CD4-positive, alpha-beta T cell treated with Interleukin-4 for 1 hour (primary cell): ENCODE measurements at places on chromosomes 16 and 17.

DNA sequence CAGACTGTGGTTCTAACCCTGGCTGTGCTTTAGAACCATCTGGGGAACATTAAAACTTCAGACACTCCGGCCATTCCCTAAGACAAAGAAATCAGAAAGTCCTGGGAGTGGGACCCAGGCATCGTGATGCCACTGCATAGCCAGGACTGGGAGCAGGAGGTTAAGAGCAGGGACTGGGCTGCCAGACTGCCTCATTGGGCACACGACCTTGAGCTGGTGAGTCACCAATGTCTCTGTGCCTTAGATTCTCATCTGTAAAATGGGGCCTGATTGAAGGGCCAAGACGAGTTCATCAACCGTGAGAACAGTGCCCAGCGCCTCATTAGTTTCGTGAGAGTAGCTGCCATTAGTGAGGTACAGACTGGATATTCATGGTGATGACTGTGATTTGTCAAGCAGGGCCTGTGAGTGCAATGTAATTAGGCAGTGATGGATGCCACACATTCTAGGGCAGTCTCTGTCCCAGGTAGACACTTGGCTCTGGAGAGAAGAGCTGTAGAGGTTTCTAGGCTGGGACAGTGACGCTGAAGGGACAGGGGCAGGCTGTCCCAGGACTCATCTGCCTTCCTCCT is 196.8 kb downstream of the NTN1 start:
- no peak for DNase-seq

DNA sequence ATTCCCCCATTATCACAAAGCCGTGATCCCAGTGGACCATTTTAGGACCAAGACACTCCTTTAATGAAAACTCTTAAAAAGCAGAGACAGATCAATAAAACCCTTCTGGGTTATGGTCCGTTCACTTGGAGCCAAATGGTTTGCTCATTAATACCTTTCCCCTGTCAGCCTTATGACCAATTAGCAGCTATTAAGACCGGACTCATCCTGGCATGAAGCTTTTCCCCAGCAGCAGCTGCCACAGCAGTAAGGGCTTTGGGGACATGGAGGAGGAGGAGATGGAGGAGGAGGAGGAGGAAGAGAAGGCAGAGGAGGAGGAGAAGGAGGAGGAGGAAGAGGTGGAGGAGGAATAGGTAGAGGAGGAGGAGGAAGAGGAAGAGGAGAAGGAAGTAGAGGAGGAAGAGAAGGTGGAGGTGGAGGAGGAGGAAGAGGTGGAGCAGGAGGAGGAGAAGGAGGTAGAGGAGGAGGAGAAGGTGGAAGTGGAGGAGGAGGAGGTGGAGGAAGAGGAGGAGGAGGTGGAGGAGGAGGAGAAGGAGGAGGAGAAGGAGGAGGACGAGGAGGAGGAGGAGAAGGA is 50.1 kb upstream of the IRX3 start:
- DNase-seq, result no peak

DNA sequence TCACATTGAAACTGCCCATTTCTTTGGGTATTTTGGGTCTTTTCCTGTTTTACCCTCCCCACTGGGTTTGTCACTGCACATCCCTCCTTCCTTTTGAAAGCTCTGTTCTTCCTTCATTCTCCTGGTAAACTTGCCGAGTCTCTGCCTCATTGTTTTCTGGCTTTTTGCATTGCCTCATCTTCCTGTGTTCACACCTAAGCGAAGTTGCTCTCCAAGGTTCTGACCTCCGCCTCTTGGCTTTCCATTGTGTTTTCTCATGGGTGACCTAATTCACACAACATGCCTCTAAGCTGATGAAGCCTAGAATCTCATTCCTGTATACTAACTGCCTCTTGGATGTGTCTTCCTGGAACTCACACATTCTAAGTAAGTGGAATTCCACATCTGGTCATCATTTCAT is 1096.1 kb upstream of the EEF2KMT start:
- DNase-seq, result no peak

- no peak for DNase-seq
These were observed 482 bp downstream of the BAHCC1 start for GRCh38 chr17:81395600-81396277.

- DNase-seq, result no peak
These were observed 164.9 kb downstream of the IRF8 start for GRCh38 chr16:86063760-86064405.

GRCh38 chr16:25859645-25860044 is 167.9 kb downstream of the HS3ST4 start:
- DNase-seq, result no peak
